NCI-H2081 treated with DMSO at 0.1 percent for 48 hours (cell line): ENCODE measurements at places on chromosomes 16 and 17.

DNA sequence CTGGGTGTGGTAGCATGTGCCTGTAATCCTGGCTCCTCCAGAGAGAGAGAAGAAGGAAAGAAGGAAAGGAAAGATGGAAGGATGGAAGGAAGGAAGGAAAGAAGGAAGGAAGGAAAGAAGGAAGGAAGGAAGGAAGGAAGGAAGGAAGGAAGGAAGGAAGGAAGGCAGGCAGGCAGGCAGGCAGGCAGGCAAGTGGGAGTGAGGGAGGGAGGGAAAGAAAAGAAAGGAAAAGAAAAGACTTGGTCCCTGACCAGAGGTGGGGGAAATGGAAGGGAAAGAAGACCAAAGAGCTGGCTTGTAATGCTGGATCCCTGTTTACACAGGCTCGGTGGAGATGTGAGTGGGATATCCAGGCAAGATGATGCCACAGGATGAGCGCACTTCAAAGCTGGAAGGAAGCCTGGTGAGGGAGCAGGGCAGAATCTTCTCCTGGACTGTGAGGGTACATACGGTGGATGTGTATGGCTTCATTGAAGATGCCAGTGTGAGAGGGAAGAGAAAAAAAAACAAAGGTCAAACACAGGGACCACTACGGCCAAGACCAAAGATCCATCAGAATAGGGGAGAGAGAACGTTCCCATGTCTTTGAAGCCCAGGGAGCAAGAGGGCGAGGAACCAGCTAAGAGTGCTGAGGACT lies 2.1 kb downstream of the CES1 start:
- no peak for DNase-seq

DNA sequence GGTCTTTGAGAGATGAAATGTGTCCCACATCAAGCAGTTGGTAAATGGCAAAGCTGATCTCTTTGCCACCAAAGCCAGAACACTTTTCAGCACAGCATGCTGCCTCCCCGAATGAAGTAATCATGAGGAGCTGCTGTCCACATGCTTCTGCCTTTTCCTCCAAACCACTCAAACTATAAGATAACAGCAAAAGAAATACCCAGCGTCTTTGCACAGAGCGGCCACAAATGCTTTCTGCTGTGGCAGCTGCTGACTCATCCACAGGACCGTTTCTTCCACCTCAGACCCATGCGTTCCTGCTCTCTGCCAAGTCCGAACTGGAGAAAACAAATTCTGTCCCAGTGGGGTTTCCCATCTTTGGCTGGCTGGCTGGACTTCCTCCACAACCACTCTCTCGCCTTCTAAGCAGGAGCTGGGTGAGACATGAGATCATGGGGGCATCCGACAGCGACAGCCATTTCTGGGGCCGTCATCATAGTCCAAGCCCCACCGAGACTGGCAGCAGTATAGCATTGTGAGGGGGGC lies 27.1 kb downstream of the TBC1D3B start:
- no peak for DNase-seq

DNA sequence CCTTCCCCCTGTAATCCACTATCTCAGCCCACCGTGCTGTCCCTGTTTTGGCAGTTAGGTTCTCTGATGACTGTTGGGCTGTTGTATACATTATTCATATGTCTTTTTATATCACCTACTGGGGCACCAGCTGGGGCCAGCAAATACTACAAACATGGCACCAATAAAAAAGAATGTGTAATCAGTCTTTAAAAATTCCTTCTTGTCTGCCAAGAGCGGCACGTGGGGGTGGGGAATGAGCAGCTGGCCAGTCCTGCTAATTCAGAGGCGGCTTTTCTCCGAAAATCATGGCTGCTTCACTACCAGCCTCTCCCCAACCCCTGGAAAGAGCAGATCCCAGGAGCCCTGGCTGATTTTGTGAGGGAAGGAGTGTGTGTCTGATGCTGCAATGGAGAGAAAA lies 77.7 kb upstream of the EEF2KMT start:
- no peak for DNase-seq

- no peak for DNase-seq
Measured at GRCh38 chr16:9062301-9062700, 29.1 kb upstream of the HAPSTR1 start.

- DNase-seq: peak; percentile 54
Measured at GRCh38 chr17:37710344-37710886, 34.4 kb downstream of the HNF1B start.

DNA sequence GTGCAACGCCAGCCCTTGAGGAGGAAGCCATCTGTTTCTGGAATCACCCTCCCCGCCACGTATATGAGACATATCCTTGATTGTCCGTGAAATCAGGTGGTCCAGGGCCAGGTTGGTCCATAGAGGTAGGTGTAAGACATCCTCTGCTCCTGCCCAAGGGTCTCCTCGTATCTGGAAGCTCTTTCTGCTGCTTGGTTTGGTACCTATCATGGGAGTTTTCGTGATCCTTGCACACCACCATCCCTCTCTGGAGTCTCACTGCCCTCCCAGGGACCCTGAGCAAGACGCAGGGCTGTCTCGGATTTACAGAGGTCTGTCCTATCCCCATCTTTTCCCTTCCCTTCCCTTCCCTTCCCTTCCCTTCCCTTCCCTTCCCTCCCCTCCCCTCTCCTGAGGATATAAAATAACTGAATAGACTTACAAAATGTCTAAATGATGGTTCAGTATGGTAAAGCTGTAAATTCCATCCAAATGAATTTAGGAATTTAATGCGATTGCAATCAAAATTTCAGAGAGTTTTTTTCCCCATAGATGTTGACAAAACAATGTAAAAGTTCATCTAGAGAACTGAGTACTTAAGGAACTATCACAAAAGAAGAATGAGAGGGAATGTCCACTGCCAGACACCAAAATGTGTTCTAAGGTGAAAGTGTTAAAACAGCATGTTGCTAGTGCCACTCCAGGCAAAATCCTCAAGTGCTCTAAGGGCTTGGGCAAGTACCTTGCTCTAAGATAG lies 2.0 kb upstream of the CCDC42 start:
- no peak for DNase-seq

GRCh38 chr16:19809121-19809635 lies 75.5 kb downstream of the GPRC5B start:
- no peak for DNase-seq
